Stimulated activated CD8-positive, alpha-beta memory T cell treated with anti-CD3 and anti-CD28 coated beads, Interleukin-2, amount 100 ng/mL, for 1 hour (primary cell): ENCODE measurements at places on chromosomes 1 and 21.

DNA sequence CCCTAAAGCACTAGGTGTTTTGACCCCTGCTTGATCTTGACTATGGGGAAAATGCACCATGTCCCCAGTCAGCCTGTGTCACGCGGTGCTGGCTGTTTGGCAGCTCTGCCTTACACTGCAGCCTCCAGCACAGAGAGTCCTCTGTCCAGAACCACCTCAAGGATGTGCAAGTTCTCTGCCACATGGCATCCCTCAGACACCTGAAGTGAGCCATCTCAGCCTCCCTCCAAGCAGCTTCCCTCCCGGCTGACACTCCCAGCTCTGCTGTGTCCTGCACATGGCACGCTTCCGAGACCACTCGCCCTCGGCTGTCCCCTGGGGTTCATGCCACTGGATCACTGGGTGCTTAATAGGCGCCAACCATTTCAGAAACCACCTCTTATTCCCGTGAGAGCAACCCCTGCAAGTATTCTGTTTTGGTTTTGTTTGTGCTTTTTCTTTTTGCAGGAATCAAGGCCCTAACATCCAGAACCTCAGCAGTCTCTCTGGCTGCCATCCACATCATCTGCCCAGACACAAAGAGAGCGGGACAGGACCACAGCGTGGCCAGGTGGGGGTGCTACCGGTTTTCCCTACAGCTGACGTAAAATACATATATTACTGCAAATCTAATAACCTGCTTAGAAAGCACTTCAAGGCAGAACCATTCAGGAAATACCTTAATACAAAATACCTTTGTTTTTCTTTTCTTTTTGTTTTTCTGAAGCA lies 45.7 kb downstream of the CAPZB start:
- peak; percentile 12 for DNase-seq

DNA sequence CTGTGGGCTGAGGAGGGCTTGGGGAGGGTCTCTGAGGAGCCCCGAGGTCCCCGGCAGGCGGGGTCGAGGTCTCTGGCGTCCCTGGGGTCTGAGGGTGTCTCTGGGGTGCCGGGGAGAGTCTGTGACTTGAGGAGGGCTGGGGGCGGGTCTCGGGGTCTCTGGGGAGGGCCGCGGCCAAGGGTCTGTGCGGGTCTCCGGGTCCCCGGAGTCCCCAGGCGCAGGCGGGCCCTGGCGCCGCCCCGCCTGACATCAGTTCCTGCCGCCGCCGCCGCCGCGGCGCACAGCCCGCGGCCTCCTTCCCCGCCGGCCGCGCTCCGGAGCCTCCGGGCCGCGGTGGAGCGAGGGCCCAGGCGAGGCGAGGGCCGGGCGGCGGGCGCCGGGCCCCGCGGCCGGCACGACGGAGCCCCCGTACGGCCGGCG lies at the start of gene PLEKHM2:
Gene PLEKHM2 (plus strand): TSS at position 279 of the 420 bp plus-strand sequence. CDS start 239 bp downstream, outside the sequence.
- DNase-seq, result no peak

- DNase-seq, result no peak
Observed at GRCh38 chr1:196951711-196952394, 8.3 kb downstream of the CFHR2 start.

DNA sequence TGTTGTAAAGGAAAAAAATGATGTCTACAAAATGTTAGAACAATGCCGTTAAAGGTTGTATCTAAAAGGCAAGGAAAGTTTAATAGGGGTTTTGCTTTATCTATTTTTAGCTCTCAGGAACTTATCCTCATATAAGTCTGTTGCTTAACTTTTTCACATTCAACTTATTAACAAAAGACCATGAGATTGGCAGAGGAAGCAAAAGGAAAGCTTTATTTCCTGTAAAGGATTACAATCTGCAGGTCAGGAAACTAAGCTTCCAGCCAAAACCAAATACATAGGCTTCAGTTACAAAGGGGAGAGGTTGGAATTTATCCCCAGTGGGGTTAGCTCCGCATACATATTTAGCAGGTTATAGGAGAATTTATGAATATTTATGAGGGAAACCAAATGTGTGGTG lies 58.7 kb upstream of the KIAA1614 start:
- no peak for DNase-seq

DNA sequence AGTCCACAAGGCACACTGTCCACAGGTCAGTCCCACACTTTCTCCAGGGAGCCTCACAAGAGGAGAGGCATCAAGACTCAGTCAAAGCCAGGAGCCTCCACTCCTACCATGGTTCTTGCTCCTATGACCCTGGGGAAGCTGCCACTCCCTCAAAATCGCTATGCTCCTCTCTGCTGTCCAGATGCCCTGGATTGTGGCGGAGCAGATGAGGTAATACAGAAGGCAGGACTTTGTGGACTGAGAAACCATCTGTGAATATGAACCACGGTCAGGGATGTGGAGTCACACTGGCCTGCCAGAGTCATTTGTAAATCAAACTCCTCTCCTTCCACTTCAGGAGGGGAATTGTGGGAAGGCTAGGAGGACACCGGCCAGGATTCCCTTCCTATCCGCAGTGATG lies 20.6 kb downstream of the VWA5B1 start:
- no peak for DNase-seq

DNA sequence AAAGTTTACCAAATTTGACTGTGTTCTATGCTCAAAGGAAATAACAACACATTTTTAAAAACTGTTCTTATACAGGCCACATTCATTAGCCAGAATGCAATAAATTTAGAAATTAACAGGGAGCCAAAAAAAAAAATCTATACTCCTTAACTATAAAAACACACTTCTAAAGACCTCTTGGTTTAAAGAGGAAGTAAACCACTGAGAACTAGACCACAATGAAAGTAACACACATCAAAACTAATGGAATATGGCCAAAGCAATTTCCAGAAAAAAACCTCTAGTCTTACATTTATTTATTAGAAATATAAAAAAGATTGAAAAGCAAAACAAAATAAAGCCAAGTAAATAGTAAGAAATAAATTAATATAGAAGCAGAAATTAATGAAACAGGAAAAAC lies 48.9 kb upstream of the GADD45A start:
- no peak for DNase-seq

- no peak for DNase-seq
Observed at GRCh38 chr1:154408174-154408777, 3.1 kb downstream of the IL6R start.

DNA sequence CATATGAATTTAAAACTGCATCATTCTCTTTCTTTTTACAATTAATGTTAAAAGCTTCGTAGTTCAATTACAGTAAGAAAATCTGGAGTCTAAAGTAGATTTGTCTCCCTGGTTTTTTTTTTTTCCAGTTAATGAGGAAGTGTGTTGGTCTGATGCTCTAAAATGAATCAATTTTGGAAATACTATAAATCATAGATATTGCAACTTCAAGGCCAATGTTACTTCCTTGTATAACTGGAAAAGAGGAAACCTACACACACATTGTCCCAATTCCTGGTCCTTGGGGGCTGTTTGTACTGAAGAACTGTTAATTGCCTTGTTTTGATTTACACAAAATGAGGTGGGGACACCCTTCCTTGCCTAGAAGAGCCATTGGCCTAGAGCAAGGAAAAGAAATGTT lies 107.2 kb downstream of the RGS2 start:
- DNase-seq, result no peak

DNA sequence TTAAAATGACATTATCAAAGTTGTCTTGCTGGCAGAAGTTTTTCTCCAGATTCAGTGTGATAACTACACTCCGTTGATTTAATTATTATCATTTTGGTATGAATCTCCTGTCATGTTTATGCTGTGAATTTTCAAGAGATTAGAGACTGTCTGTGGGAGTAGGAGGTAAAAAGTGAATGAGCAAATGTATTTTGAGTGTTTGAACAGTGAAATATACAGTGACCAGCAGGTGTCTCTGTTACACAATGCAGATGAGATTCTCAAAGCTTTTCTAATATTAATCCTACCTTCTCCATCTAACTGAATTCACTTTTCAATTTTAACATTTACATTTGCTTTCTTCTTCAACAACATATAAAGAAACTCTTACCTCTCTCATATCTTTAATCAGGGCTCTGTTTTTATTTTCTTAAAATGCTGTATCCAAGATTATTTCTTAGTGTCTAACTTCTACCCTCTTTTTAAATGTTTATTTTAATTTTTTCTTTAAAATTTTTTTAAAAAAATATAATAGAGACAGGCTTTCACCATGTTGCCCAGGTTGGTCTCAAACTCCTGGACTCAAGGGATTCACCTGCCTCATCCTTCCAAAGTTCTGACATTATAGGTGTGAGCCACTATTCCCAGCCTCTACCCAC lies 20.9 kb upstream of the HSPA13 start:
- DNase-seq, result no peak

GRCh38 chr1:165849353-165850133 lies 22.1 kb downstream of the UCK2 start:
- no peak for DNase-seq

DNA sequence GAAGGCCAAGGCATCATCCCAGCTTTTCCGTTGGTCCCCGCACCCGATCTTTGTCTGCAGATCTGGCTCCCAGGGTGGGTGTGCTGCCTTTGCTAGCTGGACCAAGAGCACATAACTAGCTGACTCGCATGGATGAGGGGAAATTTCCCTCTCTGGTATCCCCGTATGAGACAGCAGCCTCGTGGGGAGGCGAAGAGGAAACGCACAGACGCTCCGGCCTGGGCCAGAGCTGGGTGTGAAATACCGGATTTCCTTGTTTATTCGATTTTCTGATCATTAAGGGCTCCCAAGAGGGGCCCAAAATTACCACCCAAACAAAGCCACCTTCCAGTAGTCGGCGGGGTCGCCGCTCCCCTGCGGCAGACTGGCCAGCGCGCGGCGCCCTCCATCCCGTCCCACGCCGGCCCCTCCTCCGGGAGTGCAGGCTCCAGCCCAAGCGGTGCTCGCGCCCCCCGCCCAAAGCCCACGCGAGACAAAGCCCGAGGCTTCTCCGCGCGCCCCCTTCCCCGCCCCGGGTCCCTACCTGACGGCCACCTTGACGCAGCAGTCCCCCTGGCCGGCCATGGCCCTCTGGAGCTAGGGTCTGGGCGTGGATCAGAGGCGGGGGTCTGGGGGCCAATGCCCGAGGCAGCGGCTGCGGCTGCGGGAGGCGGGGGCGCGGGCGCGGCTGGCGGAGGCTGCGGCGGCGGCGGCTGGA lies 546 bp downstream of the KIF21B start:
- peak; percentile 12 for DNase-seq

GRCh38 chr1:35282172-35282571 lies 13.7 kb downstream of the ZMYM4 start:
- no peak for DNase-seq

- DNase-seq, result no peak
Observed at GRCh38 chr1:86504137-86504479, 35.4 kb downstream of the CLCA1 start.

DNA sequence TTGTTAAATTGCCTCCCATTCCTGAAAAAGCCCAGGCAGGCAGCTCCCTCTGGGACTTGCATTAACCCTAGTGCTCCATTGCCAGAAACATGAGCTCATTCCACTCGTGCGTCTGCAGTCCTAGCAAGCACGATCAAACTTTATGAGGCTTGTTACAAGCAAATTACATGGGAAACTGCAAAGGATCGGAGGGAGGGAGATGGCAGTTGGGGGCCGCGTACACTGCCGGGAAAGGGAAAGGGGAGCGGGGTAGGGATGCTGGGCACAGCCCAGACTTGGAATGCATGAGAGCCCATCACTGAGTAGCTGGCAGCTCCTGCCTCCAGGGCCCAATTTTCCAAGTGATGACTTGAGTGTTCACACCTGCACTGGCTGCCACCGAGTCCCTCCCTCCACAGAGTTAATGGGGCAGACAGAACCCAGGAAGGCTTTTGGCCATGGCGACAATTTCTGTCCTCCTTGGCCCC lies 169.9 kb downstream of the BRINP2 start:
- no peak for DNase-seq

DNA sequence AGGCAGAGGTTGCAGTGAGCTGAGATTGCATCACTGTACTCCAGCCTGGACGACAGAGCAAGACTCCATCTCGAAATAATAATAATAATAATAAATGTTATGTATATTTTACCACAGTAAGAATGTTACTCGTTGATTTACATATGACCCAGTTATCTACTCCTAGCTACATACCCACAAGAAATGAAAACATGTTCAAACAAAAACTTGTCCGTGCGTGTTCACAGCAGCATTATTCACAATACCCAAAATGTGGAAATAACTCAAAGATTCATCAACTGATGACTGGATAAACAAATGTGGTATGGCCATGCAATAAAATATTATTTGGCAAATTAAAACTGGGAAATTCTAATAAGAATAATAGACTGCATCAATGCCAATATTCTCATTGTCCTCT lies 31.7 kb upstream of the ENSA start:
- no peak for DNase-seq

DNA sequence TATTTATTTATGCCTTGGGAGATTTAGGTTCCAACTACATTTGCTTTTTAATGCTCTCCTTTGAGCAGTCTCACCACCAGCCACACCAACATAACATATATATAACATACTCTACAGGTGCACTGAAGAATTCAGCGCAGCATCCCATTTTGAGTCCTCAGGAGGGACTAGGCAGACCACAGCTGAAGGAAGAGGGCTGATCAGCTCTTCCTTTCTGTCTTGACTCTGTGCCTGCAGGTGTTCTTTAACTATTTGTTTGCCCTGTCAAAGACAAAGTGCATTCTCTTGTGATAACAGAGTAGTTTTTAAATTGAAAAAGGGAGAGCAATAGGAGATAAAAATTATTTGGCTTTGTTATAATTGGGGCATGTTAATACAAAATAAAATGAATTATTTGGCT lies 17.0 kb downstream of the HIPK1 start:
- no peak for DNase-seq

GRCh38 chr1:18781031-18781430 lies 78.4 kb downstream of the TAS1R2 start:
- no peak for DNase-seq

- DNase-seq, result no peak
Observed at GRCh38 chr1:206809504-206810084, 37.3 kb upstream of the IL10 start.

GRCh38 chr1:19644681-19645410 lies 735 bp downstream of the NBL1 start:
- no peak for DNase-seq

DNA sequence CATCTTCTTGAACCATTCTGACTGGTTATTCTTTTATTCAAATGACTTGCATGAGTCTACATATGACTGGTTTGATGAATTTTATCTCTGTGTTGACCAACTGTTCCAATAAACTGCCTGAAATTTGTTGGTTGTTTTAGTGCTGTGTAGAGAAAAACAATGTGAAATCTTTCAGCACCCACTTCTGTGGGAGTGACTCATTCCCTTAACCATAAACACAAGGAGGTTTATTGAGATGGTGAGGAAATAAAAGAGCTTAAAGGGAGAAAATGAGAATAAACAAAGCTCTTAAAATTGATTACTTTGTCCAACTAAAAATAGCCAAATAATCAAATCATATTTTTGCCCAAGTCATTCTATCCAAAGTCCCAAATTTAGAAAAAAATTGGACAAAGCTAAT lies 341.1 kb downstream of the TGFB2 start:
- DNase-seq, result no peak

- no peak for DNase-seq
Observed at GRCh38 chr1:170241266-170241851, 95.6 kb downstream of the NTMT2 start.

- no peak for DNase-seq
Observed at GRCh38 chr1:61230523-61230922, 148.2 kb downstream of the NFIA start.

DNA sequence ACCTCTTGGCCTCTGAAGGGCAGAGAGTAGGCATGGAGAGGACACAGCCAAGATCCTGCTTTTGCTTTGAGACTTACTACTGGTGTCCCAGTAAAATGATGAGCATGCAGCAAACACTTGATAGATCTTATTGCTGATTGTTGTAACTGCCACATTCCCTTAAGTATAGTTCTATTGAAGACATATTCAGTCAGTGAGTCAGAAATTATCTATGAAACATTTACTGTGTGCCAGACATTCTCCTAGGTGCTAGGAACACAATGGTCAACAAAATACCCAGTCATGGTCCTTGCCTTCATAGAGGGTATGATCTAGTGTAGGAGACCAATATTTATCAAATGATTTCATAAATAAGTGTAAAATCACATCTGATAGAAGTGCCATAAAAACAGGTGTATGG lies 13.6 kb downstream of the STYXL2 start:
- no peak for DNase-seq
